Sciatic nerve (tissue), 2 donors: ENCODE measurements at places on chromosomes 3 and 15.
A peak's percentile ranks its signal among the peaks of the same experiment; 100 is the strongest.

GRCh38 chr3:38004415-38005075 lies 14.0 kb downstream of the VILL start:
- peak; percentile 91 for DNase-seq

DNA sequence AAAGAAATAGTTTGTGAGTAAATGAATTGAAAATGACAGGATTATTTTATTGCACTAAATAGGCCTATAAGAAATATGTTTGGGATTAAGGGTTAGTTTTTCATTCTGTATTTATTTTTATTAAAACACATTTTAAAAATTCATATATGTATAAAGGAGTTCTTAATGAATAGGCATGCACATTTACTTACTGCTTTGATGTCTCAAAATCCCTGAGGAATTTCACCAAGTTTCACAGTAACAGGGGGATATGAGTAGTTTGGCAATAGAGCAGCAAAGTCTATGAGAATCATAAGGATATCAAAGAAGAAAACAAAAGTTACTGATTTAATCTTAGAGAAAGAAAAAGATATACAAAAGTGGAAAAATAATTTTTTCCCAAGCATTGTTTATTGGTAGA lies 411.7 kb downstream of the NAALADL2 start:
- DNase-seq: no peak

- DNase-seq: no peak
Observed at GRCh38 chr3:189235214-189235613, 63.4 kb downstream of the TPRG1 start.

- DNase-seq: no peak
Observed at GRCh38 chr3:99873269-99874102, 55.8 kb downstream of the CMSS1 start.

DNA sequence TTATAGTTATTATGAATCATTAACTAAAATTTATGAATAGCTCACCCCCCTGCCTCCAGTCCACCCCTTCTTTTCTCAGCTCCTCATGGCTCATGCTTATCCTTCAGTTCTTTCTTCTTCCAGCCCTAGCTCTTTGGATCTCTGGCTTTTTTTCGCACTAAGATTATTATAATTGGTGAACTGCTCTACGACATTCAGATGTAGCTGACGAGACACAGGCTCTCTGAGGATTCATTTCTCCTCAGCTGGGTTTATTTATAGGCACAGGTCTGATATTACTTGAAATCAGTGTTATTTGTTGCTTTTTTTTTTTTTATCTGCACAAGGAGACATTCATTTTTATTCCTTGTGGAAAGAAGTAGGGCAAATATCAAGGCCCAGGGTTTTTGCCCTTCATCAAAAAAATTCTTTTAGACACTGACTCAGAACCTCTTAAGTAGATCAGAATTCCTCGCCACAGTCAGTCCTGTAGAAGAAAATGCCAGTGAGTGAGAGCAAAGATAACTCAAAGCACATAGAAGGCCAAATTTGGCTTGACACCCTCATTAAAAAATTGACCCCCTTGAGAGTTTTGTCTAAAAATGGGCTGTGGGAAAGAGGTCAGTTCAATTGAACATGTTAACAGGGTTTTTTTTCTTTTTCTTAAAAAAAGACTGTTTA lies 106.6 kb downstream of the MYH15 start:
- no peak for DNase-seq

GRCh38 chr3:144380849-144381248 lies 409.2 kb downstream of the DIPK2A start:
- DNase-seq: no peak

- DNase-seq: no peak
Observed at GRCh38 chr15:35019404-35020327, 31.6 kb upstream of the ZNF770 start.

GRCh38 chr15:81888748-81889484 lies 156.9 kb downstream of the MEX3B start:
- DNase-seq: no peak

DNA sequence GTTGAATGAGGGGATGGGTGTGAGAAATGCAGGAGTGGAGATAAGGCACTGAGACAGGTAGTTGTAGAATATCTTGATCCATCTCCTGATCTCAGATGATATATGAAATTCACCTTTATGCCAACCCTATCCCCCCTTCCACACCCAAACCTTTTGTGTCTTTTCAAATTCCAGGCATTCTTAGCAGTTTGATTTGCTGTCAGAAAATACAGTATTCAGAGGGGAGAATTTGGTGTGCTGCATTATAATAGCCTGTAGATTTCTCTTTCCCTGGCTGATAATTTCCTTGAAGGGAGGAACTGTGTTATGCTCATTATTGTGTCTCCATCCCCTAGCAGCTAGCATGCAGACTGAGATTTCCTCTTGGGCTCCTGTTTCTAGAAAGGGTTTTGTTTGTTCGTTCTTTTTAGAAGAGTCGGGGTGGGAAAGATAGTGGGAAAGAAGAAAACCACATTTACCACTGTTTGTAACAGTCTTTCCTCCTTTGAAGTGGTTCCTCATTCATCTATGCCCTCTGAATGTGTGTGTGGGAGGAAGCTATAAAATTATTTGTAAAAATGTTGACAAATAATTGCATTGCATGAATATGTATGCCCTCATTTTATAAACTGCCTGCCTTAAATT lies 373.4 kb downstream of the DIPK2A start:
- no peak for DNase-seq
